ENCODE measurements at places on chromosomes 7 and 10.

GRCh38 chr10:80414142-80414895, 6.0 kb downstream of the PRXL2A start:
- peak; percentile 29 for DNase-seq

DNA sequence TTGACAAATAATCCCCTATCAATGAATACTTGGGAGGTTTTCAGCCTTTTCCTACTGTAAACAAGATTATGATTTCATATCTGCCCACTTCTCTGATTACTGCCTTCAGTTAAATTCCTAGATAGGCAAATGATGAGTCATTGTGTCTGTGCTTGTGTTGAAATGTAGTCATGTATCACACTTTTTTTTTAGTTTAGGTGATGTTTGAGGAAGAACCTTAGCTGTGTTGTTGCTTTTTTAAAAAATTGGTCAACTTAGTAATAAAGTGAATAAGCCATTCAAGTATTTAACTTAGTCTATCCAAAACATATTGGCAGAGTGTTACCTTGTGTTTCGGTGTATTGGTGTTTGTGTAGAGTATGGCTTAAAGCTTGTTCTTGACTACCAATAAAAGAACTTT, 60.0 kb downstream of the WAC start:
- DNase-seq: peak; percentile 82

GRCh38 chr7:84844771-84845170, 342.1 kb downstream of the SEMA3D start:
- DNase-seq: no peak

- DNase-seq: peak; percentile 73
Measured at GRCh38 chr7:44309271-44310091, 15.9 kb downstream of the CAMK2B start.

- DNase-seq: no peak
Measured at GRCh38 chr10:92111336-92111939, 179.4 kb downstream of the CPEB3 start.

GRCh38 chr10:113680190-113681111, 739 bp downstream of the CASP7 start:
- DNase-seq: peak; percentile 67

GRCh38 chr7:139246905-139247304, 15.9 kb downstream of the UBN2 start:
- no peak for DNase-seq

GRCh38 chr7:35800718-35801391, at the start of gene SEPTIN7:
Gene SEPTIN7, plus strand, starts transcription at chr7:35801057. Its CDS starts 153 bp downstream, at chr7:35801210.
- DNase-seq: peak; percentile 100

- DNase-seq: no peak
Measured at GRCh38 chr10:121183236-121183635, 332.1 kb downstream of the WDR11 start.

DNA sequence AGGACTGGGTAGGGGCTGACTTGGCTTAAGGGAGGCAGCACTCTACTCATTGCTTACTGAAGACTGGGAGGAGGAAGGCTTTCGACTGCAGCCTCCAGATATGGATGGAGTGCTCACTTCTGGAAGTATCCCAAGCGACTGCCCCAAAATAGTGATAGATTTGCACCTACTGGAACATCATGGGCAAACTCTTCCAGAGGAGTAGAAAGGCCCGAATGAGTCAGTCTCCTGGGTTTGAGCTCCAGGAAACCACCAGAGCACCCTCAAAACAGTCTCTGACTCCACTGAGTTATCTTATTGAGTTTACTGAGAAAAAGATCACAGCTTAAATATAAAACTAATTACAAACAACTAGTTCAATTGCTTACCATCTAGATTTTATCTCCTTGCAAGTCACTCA, 37.2 kb upstream of the PDLIM1 start:
- DNase-seq: no peak

- peak; percentile 87 for DNase-seq
Measured at GRCh38 chr7:41696323-41696916, 6.5 kb downstream of the INHBA start.

- DNase-seq: no peak
Measured at GRCh38 chr10:132698761-132699391, 87.1 kb downstream of the NKX6-2 start.

DNA sequence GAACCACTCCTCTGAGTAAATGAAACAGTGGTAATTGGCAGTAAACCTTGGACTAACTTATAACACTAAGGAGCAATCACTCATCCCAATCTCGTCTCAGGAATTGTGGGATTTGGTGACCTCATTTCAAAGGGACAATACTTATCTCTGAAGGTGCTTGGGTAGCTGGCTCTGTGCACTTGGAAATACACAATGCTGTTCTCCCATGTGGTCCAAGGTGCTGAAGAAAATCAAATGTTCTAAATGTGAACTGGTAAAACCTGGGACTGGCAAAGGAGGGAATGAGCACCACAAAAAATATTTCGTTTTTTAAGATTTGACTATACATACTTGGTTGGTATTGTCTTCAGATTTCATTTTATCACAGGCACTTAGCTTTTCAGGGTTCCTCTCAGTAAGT, 1193.0 kb downstream of the SORCS1 start:
- no peak for DNase-seq

- no peak for DNase-seq
Measured at GRCh38 chr10:49012603-49013002, 73.0 kb upstream of the LRRC18 start.

DNA sequence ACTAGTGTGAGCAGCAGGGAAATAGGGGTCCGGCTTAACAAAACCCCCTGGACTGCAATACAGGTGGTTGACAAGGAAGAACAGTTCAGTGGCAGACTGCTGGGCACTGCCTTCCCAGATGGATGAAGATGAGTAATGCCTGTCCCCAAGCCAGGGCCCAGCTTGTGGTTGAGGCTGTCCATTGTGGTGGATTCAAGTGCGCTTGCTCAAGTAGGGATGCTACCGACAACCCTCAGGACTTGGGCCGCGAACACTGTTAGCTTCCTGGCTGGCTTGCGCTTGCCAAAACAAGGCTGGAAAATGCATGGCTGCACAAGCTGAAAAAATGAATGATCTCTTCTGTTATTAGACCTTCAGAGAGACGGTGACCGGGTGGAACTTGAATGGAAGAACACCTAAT, 116.1 kb upstream of the ACBD5 start:
- DNase-seq: no peak

GRCh38 chr7:81053623-81054022, 134.8 kb upstream of the SEMA3C start:
- no peak for DNase-seq
